A673 (cell line): ENCODE measurements at places on chromosomes 16 and 17. TPM values are rescaled to one million over a fixed set of nuclear protein-coding genes. Genes with fewer than 3 reads are reported as not detected.
A peak's percentile ranks its signal among the peaks of the same experiment; 100 is the strongest.

GRCh38 chr17:76164331-76164730, 23.3 kb upstream of the FOXJ1 start:
- DNase-seq = no peak

DNA sequence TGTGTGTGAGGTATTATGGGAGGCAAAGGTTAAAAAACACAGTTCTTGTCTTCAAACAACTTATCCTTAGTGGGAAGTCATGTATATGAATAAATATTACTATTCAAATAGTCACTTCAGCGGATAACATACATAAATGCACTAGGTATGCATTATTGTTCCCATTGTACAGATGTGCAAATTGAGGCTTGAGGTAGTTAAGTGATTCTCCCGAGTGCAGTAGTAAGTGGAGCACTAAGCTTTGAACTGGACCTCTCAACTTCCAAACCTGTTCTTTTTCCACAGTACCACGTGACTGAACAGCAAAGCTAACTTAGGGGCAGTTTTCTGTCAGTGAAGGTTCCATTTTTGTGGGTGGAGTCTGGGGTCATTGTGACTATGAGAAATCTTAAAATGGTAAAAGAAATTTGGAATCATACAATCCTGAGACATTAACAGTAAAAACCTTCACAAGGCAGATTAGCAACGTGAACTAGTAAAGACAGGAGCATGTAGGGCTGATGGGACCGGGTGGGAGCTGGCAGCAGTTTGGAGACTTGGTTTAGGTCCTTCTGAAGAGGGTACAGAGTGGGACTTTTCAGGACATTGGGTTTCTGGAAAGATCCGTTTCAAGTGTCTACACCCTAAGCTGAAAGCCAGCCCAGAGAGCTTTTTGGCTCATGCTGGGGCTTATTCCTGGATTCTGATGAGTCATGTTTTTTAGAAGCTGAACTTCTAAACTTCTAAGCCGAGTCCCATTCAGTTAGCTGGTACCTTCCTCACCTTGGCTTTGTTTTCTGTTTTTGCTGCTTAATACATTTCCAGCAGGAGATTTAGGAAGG, 204.9 kb downstream of the PRKCA start:
- DNase-seq = peak; percentile 60

- no peak for DNase-seq
These were observed 72.1 kb downstream of the SOCS1 start for GRCh38 chr16:11183951-11184350.

DNA sequence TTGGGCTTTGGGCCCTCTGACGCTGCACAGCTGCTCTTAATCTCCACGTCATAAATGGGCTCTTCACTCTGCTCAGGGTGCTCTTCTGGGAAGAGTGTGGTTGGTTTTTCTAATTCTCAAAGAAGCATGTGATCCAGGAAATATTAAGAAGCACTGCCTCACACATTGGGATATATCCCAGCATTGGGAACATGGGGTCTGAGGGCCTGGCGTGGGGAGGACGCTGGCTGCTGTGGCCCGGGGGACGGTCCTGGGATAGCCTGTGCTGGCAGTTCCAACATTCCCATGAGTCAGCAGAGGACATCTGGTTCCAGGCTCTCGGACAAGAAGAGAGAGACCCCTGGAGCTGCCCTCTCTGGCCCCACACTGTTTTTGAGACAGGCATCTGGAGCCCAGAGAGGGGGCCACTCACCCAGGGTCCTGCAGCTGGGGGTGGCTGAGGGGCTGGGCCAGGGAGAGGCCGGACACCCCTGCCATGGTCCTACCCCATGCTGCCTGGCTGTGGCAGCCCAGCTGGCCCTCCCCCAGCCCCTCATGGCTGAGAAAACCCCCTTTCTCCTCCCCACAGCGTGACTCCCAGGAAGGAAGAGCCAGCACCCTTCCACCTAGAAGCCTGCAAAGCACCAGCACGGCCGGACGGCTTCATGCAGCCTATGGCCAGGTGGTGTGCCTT, 58.8 kb downstream of the NT5M start:
- DNase-seq = no peak

GRCh38 chr16:68902969-68903345, 59.6 kb downstream of the TANGO6 start:
- DNase-seq = no peak

DNA sequence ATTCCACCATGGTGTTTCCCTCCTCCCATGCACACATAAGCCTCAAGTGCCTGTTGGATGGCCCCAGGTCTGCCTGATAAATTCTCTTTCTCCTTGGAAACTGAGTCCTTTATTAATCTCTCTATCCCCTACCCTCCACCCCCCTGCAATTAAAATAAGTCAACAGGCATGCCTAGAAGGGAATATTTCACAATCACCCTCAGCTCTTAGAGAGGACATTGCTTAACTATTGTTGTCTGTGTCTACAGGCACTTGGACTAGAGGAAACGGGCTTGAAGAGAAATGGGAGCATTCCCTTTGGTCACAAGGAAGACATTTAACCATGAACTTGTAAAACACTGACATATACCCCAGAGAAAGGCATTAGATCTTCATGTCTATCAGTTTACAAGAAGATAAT, 39.5 kb downstream of the RCVRN start:
- no peak for DNase-seq

Gene GALK1
- 18.3 and 29.7 TPM in 2 replicates for total RNA-seq

Gene ZNF207
- 177 and 178 TPM in 2 replicates for total RNA-seq

Gene TLCD2
- 2.1 and 4.2 TPM in 2 replicates for total RNA-seq

Gene MYH1
- total RNA-seq = 0.39 and 0.46 TPM in 2 replicates

Gene TEX19
- total RNA-seq = 0.39 and 1.2 TPM in 2 replicates
